BJ (cell line): ENCODE measurements at places on chromosomes 11 and 22. TPM values are rescaled to one million over a fixed set of nuclear protein-coding genes. Genes with fewer than 3 reads are reported as not detected.

GRCh38 chr11:86617502-86617901 lies 54.9 kb downstream of the ME3 start:
- no peak for DNase-seq

FGF19 gene
- not detected in 2 replicates for polyA plus RNA-seq

DNA sequence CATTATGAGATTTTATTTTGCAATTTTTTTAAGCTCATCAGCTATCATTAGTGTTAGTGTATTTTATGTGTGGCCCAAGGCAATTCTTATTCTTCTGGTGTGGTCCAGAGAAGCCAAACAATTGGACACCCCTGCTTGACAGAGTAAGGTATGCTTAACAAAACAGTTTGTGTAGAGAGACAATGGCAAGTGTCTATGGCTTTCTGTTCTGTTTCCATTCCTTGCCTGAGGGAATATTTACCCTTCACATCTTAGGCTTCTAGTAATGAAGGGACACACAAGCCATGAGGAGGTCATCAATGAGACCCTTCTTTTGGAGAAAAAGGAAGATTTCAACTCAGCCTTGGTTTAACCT lies 1278.4 kb upstream of the TENM4 start:
- DNase-seq = no peak

GRCh38 chr11:32309530-32310213 lies 125.7 kb downstream of the WT1 start:
- no peak for DNase-seq

DNA sequence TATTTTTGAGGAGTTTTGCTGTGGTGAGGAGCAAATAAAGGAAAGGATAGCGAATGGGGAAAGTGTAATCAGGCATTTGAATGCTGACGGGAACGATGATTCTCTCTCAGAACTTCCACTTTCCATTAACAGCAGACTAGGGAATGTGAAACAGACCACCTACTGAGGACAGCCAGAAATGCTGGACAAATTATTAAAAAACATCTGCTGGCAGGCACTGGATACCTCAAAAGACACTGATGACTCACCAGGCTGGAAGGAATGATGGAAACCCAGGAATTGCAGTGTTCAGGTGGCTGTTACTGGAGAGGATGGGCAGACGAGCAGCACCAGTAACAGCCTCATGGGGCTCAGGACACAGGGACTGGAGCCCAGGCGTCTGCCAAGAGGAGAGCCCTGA lies 33.4 kb downstream of the PLA2G6 start:
- DNase-seq = peak; percentile 28

DNA sequence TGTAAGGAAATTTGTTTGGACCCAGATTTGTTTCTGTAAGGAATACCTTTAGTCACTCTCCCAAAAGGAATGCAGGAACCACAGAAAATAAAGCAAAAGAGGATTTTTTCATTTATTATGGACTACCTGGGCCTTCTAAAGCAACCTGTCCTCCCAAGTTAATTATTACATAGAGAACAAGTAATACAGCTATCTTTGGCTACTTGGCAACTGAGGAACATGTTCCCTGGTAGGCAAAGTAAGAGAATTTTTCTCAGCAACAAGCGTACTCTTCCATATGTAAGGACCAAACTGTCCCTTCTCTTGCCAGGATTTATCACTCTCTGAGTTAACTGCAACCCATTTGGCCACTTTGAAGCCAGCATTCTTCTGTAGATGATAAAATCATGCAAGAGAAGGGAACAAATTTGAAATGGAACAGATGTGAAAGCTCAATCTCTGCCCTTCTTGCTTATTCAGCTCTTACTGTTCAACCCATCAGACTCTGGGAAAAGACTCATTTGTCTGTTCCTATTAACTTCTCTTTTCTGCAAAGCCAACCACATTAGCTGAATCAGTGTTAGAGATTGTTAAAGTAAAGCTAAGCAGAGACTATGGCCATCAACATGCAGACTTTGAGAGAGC lies 190.2 kb downstream of the SWAP70 start:
- DNase-seq = no peak

DNA sequence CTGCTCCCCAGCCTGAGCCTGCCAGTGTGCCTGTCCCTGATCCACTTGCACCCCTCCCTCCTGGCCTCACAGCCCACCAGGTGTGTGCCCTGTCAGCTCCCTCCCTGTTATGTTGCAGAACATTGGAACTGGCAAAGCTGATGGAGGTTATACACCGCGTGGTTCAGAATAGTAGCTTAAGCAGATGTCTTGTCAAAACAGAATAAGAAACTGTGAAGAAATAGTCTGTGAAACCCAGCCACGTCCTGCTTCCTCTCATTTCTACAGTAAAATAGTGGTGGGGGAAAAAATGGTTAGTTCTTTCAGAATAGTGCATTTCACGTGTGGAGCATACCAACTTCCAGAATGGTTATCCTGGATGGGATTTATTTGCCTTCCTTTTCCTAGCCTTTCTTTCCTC lies 161.2 kb upstream of the NAV2 start:
- no peak for DNase-seq

KRTAP5-9 gene
- 0.09 TPM in 1 of 2 replicates, not detected in the other for polyA plus RNA-seq

- no peak for DNase-seq
These were observed 2.4 kb upstream of the HEPHL1 start for GRCh38 chr11:94018721-94019120.

OR6T1 gene
- not detected in 2 replicates for polyA plus RNA-seq

- no peak for DNase-seq
These were observed 485.0 kb upstream of the KIRREL3 start for GRCh38 chr11:127485541-127485940.

GRCh38 chr11:69442012-69442806 lies 39.3 kb upstream of the LINC01488 start:
- no peak for DNase-seq

- DNase-seq = no peak
These were observed 69.7 kb downstream of the RAB38 start for GRCh38 chr11:88105526-88105925.

DNA sequence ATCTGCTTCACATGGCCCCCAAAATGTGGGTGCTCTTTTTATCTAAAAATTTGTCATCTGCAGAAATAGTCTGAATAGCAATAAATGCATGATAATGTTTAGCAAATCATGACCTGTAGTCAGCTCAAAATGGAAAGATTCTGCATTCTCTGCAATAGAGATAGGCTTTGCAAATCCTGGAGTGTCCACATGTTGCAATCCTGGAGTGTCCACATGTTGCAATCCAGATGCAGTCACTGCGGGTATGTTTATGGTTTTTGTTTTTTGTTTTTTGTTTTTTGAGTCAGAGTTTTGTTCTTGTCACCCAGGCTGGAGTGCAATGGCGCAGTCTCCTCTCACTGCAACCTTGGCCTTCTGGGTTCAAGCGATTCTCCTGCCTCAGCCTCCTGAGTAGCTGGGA lies 20.2 kb upstream of the LRRC32 start:
- DNase-seq = peak; percentile 40

DNA sequence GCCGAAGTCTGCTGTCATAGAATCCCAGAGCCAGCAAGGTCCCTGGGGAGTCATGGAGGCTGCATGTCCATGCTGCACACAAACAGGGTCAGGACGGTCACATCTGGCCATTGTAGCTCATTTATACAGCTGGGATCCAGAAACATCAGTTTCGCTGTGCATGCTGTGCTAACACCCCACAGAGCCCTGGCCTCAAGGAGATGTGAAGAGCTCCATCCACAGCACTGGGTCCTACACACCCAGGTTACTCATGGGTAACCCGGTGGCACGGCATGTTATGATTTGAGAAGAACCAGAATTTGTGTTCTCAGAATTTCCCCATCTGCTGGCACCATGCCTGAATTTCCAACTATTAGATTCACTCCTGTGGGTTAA lies 146.3 kb upstream of the ARHGAP20 start:
- DNase-seq = no peak

DNA sequence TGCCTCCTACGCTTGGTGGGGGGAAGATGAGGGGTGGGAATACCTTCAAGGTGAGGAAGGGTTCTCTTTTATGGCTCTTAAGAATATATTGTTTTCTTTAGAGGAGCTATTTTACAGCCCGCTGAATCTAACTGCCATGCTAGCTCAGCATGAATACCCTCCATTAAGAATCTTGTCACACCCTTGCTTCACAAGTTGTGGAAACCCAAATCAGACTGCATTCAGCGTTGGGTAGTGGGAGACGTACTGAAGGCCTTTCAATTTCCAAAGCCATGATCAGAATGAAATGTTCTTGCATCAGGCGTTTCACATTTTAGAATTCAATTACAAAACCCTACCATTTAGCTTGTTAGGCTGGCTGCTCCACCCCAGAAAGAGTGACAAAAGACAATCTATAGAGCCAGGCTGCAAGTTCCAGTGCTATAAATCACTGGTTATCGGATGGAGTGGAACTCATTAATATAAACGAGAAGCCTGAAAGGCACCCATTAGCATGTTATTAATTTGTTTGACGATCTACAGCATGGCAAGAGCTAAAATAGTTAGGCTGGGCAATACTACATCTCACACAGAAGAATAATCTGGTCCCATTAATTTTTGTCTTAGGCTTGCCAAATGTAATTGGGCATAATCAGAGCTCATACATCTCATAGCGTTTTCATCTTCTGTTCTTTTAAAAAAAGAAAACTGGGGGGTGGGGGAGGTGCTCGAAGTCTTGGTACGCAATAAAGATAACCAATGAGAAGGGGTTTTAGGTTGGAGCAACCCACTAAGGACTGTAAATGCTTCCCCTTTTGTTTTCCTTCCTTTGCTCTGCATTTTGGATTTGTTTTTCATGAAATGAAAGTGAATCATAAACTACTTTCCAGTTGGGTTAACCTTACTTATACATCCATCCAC lies 57.5 kb downstream of the ABTB2 start:
- no peak for DNase-seq

GRCh38 chr11:126997641-126998040 lies 2.9 kb downstream of the KIRREL3 start:
- no peak for DNase-seq

PANX3 gene
- polyA plus RNA-seq = not detected in 2 replicates

- no peak for DNase-seq
These were observed 204 bp downstream of the FADS2 start for GRCh38 chr11:61828379-61828628.

DNA sequence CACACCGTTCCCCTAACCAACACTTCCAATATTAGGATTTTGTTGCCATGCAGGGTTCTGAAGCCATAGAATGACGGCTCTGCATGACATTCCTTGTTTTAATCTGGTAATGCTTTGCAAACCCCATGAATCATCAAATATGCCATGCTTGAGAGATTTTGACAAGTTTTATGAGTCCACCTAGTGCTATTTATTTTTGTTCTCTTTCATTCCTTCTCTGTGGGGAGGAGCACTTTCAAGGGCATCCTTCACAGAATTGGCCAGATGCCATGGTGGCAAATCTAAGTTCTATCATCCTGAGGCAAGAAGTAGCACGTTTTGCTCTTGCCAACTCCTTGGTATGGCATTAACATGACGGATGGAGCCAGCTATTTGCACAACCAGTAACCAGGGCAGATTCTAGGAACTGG lies 268.4 kb downstream of the FAM76B start:
- DNase-seq = no peak

DNA sequence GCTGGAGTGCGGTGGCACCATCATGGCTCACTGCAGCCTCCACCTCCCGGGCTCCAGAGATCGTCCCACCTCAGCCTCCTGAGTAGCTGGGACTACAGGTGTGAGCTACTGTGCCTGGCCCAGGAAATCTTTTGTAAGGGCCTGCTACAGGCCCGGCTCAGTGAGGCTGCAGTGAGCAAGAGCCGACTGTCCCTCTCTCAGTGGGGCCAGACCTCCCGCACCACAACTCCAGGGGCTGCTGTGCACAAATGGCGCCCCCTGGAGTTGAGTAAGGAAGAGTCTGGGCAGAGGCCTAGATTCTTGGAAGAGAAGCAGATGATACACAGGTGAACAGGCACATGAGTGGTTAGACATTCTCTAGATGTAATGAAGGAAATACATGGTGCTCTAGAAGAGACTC lies 7.0 kb downstream of the SERHL2 start:
- DNase-seq = no peak

DNA sequence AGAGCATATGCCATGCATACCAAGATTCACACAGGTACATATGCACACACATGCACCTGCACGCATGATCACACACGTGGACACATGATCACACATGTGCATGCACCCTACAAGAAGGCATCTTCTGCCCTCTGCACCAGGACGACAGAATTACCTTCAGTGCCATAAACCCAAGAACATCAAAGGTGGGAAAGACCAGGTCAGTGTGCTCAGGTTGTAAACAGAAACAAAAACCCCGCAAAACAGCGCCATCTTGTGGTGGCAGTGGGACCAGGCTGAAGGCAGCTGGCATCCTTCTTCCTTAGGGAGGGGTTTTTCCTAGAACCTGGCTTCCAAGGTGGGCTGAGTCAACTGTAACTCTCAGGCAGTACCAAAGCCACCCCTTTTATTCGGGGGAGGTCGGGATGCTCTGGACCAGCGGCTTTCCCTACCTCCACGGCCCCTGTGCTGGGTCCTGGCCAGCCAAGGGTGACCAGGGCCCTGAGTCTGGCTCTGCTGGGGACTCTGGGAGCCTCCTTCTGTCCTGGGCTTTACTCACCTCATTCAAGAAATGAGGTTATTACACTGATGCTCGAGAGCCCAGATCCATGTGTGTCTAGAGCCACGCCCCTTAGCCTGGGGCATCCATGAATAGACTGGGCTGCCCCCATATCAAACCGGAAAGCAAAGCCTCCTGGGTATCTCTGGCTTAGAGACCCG lies 69.4 kb upstream of the FGF3 start:
- no peak for DNase-seq

GRCh38 chr11:8261921-8262551 lies 1.6 kb downstream of the LMO1 start:
- DNase-seq = no peak

TCN2 gene
- 9.1 and 15.8 TPM in 2 replicates for polyA plus RNA-seq

ANKK1 gene
- not detected in 2 replicates for polyA plus RNA-seq

MMP12 gene
- polyA plus RNA-seq = 0.12 and 0.38 TPM in 2 replicates

DNA sequence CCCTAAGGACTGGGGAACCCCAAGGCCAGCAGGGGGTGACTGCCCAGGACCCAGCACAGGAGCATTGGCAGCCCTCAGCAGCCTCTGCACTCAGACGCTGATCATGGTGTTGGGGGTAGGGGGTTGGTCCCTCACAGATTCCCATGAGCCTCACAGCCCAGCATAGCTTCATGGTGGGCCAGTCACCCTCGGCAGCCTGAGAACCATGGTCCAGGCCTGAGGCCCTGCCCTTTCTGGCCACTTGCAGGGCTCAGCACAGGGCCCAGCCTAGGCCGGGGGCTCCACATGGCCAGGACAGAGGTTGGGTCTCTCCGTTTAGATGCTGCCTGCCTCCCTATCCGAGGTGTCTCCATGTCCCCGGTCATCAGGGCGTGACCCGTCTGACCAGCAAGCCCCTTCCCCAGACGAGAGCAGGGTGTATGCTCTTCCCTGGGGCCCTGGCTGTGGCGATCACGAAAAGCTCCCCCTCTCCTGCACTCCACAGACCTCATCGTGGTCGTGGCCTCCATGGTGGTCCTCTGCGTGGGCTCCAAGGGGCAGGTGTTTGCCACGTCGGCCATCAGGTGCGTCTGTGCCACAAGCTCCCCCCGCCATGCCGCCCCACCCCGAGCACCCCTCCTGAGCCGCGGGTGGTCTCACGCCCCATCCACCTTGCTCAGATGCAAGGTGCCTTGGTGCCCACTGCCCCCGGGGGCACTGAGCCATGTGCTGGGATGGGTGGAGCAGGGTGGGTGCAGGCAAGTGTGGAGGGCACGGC lies 126.2 kb downstream of the KCNQ1 start:
- no peak for DNase-seq

YPEL4 gene
- 0.26 TPM in 2 replicates for polyA plus RNA-seq
